ENCODE measurements at places on chromosomes 2 and 18. TPM values are rescaled to one million over a fixed set of nuclear protein-coding genes. Genes with fewer than 3 reads are reported as not detected.

DNA sequence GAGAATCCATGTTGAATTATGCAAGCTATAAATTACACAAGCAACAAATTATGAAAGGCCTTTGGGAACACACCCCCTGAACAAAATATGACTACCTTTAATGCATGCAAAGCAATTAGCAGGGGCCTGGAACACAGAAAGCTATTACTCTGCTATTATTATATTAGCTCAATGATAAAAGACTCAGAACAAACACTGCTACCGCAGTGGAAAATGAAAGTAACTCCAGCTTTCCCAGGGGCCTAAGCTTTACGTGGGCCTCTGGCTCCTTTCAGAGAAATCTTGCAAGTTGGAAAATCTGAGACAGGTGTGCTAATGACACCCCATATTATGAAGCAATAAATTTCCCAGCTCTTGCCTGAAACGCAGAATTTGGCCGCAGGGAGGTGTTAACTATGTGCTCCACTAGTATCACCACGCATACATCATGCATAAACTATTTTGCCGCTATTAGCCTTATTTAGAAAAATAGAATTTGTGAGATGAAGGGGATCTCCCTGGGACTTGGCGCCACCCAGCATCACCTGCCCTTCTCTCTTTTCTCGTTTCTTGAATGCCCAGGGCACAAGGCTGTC is 321.6 kb upstream of the LYPD1 start:
- no peak overlapping the region for H3K4me3 ChIP-seq
- peaks cover 7% of the 10 kb centered on the region for H3K4me1 ChIP-seq
- H3K27me3 ChIP-seq, result no peaks in the 10 kb centered on the region
- no peaks in the 10 kb centered on the region for H3K36me3 ChIP-seq

- no peaks in the 10 kb centered on the region for H3K36me3 ChIP-seq
- H3K4me3 ChIP-seq, result no peak overlapping the region
- peaks cover under 1% of the 10 kb centered on the region for H3K4me1 ChIP-seq
- no peaks in the 10 kb centered on the region for H3K27me3 ChIP-seq
- no peak overlapping the region for H3K27ac ChIP-seq
Observed at GRCh38 chr18:48470484-48471180, 61.4 kb upstream of the ZBTB7C start.

GRCh38 chr2:19043893-19044292 is 314.5 kb downstream of the OSR1 start:
- no peak for DNase-seq
- H3K36me3 ChIP-seq, result no peaks in the 10 kb centered on the region
- no peak overlapping the region for H3K27ac ChIP-seq
- no peaks in the 10 kb centered on the region for H3K27me3 ChIP-seq
- no peaks in the 10 kb centered on the region for H3K4me1 ChIP-seq

- H3K36me3 ChIP-seq, result no peaks in the 10 kb centered on the region
- H3K4me3 ChIP-seq, result no peak overlapping the region
- no peaks in the 10 kb centered on the region for H3K27me3 ChIP-seq
Observed at GRCh38 chr18:6057604-6058003, 162.3 kb upstream of the TMEM200C start.

GRCh38 chr2:68727683-68728375 is 6.8 kb upstream of the ARHGAP25 start:
- H3K27ac ChIP-seq, result no peak overlapping the region
- no peaks in the 10 kb centered on the region for H3K4me1 ChIP-seq
- H3K36me3 ChIP-seq, result no peaks in the 10 kb centered on the region
- DNase-seq, result no peak
- H3K27me3 ChIP-seq, result no peaks in the 10 kb centered on the region

DNA sequence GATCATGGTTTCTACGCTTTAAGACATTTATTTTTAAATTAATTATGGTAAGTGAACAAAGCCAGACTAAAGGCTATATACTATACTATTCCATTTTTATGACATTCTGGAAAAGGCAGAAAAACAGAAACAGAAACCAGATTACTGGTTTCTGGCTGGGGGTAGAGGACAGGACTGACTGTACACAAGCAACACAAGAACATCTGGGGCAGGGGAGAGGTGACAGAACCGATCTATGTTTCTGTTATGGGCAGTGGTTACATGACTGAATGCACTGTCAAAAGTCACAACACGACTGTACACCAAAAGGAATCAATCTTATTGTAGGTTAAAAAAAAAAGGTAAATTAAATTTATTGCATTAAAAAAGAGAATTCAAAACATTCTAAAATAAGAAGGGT is 64.7 kb downstream of the PTPN2 start:
- H3K27me3 ChIP-seq, result no peaks in the 10 kb centered on the region
- DNase-seq, result no peak
- no peaks in the 10 kb centered on the region for H3K4me1 ChIP-seq
- no peak overlapping the region for H3K27ac ChIP-seq

DNA sequence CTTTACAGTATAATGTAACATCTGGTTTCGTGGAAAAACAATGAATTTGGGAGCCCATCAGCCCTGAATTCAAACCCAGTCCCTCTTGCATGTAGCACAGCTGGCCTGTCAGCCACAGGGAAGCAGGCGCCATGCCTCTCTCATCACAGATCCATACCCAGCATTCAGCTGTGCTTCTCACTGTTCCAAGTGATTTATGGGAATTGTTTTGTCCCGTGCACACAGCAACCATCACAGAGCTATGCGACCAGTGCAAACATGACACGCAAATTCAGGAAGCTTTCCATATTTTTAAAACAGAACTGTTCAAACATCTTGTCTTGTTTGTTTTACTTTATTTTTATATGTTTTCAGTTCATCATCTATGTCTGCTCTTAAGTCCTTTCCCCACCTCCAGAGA is 496.1 kb downstream of the EIPR1 start:
- H3K27ac ChIP-seq, result no peak overlapping the region
- no peaks in the 10 kb centered on the region for H3K36me3 ChIP-seq
- no peak for DNase-seq
- H3K4me3 ChIP-seq, result no peak overlapping the region
- H3K27me3 ChIP-seq, result no peaks in the 10 kb centered on the region

GRCh38 chr2:61277756-61278155 is 115.8 kb downstream of the C2orf74 start:
- no peak overlapping the region for H3K27ac ChIP-seq
- H3K36me3 ChIP-seq, result peaks cover 88% of the 10 kb centered on the region
- H3K4me3 ChIP-seq, result no peak overlapping the region
- no peaks in the 10 kb centered on the region for H3K27me3 ChIP-seq
- peaks cover 10% of the 10 kb centered on the region for H3K4me1 ChIP-seq

DNA sequence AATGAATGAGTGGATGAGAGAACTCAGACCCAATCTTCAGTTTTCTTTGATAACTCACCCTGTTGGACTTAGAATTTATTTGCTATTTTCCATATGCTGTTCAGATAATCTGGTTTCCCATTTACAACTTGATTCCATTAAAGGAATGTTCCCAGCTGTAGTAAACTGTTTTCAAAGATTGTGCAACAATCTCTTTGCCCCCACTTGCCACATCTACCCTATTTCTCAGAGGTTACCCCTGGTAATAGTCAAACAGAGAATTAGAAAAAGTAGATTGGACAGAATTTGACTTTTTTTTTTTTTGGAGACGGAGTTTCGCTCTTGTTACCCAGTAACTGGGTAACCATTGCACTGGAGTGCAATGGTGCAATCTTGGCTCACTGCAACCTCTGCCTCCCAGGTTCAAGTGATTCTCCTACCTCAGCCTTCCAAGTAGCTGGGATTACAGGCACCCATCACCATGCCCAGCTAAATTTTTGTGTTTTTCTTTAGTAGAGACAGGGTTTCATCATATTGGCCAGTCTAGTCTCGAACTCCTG is 93.4 kb upstream of the SIX2 start:
- H3K4me3 ChIP-seq, result no peak overlapping the region
- H3K27ac ChIP-seq, result no peak overlapping the region
- DNase-seq, result no peak
- no peaks in the 10 kb centered on the region for H3K4me1 ChIP-seq
- H3K27me3 ChIP-seq, result no peaks in the 10 kb centered on the region

GRCh38 chr2:11492720-11493119 is 26.8 kb upstream of the E2F6 start:
- no peak overlapping the region for H3K27ac ChIP-seq
- no peaks in the 10 kb centered on the region for H3K27me3 ChIP-seq
- H3K4me1 ChIP-seq, result no peaks in the 10 kb centered on the region
- no peaks in the 10 kb centered on the region for H3K36me3 ChIP-seq

DNA sequence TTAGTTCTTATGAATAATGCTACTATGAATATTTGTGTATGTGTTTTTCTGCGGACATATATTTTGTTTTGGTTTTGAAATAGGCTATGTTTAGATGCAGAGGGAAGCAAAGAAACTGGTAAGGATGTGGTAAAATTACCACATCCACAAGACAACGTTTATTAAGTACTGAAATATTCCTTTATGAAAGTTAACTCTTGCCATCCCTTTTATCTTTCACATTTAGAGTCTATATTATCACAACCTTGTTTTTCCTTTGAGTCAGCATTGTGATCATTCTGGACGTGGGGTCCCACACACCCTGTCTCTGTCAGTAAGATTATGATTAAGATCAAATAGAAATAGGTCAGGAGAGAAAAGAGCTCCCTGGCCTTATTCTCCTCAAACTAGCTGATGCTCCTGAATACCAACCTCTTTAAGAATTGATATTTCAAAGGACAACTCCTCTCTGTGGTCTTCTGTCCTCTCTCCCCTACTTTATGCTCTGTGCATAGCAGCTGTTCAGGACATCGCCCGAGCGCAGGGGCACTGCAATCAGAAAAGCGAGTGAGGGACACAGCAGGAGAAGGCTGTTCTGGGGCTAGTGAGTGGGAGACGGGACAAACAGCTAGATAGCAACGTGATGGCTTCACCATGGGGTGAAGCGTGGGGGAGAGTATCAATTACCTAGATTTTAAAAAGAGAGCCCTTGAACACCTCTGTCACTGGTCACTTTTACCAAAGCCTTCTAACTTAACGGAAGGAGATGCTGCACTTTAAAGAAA is 12.2 kb downstream of the METAP1D start:
- H3K27ac ChIP-seq, result no peak overlapping the region
- DNase-seq, result no peak
- H3K36me3 ChIP-seq, result no peaks in the 10 kb centered on the region
- no peaks in the 10 kb centered on the region for H3K27me3 ChIP-seq
- no peaks in the 10 kb centered on the region for H3K4me1 ChIP-seq
- no peak overlapping the region for H3K4me3 ChIP-seq

The CASP10 gene
- polyA plus RNA-seq, result 0.12 TPM

The SP5 gene
- polyA plus RNA-seq, result not detected

The MOGAT1 gene
- polyA plus RNA-seq, result not detected

The GPR45 gene
- not detected for polyA plus RNA-seq

The ARHGAP15 gene
- not detected for polyA plus RNA-seq

All from SK-N-SH (cell line).